Esophagus (tissue), 2 donors: ENCODE measurements at places on chromosomes 5 and 9. TPM values are rescaled to one million over a fixed set of nuclear protein-coding genes. Genes with fewer than 3 reads are reported as not detected.

TMEM252 gene
- 0.06 TPM for polyA plus RNA-seq

AGXT2 gene
- polyA plus RNA-seq: not detected

MLANA gene
- not detected for polyA plus RNA-seq

KCNMB1 gene
- 8.2 TPM for polyA plus RNA-seq
